ENCODE measurements at places on chromosomes 1 and 21.

DNA sequence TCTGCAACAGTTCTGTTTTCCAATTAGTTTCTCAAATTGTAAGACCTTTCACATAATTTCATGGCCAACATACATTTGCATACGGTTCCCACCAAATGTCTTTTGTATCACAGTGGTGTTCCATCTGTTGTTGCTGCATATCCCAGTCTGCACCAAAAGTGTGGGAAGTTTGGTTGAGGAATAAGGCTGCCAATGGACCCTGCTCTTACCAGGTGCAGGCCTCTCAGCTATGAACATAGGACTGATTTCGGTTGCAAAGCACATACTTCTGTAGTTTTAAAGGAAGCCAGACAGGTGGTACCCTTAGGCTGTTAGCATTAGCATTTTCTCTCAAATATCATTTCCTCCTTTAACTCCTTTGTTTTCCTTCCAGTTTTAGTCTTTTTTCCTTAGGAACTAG is 33.8 kb downstream of the ADGRL4 start:
- DNase-seq: no peak

GRCh38 chr1:99004254-99004860 is 304 bp downstream of the PLPPR5 start:
- DNase-seq: no peak

- DNase-seq: no peak
Observed at GRCh38 chr1:97913506-97914139, 7.2 kb downstream of the DPYD start.

GRCh38 chr1:186617926-186618325 is 62.3 kb downstream of the PTGS2 start:
- DNase-seq: no peak

DNA sequence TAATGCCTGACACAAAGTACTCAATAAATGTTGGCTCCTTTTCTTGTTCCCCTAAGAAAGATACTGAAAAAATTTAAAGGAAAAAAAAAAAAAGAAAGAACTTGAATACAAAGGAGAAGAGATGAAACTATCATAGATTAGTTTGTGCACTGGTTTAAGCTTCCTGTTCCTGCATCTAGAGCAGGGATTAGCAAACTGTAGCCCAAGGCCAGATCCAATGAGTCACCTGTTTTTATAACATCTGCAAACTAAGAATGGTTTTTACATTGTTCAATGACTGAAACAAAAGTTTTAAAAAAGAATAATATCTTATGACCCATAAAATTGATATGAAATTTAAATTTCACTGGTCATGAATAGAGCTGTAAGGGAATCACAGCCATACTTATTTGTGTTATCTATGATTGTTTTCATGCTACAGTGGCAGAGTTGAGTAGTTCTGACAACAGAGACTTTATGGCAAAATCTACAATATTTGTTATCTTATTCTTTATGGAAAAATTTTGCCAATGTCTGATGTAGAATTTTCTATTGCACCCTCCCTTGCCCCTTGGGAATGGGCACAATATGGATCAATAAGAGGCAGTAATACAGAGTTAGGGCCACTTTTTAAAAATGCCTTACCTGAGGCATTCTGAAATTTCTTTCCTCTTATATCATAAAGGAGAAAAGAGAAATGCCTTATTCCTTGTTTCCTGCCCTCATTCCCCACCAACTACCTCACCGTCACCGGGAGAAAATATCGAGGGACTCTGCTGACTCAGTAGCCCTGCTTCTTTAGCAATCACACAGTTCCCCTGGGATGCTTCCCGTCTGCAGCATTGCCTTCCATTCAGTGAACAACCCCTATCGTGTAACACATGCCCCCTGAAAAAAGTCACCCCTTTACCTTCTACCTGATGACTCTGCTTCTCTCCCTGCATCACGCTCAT is 50.6 kb downstream of the WDR64 start:
- DNase-seq: no peak
